ENCODE measurements at places on chromosomes 12 and 14.
A peak's percentile ranks its signal among the peaks of the same experiment; 100 is the strongest.

- DNase-seq = no peak
Measured at GRCh38 chr14:104900639-104901512, 23.8 kb upstream of the PLD4 start.

GRCh38 chr12:68998041-68998440, 65.1 kb upstream of the CPM start:
- no peak for DNase-seq

GRCh38 chr14:77144412-77145115, 3.0 kb upstream of the ZDHHC22 start:
- no peak for DNase-seq

GRCh38 chr12:31236998-31237637, 88.8 kb downstream of the SINHCAF start:
- peak; percentile 8 for DNase-seq

- DNase-seq = peak; percentile 80
Measured at GRCh38 chr12:54360717-54361456, 3.4 kb downstream of the GPR84 start.

GRCh38 chr12:51867371-51867770, 18.9 kb upstream of the FIGNL2 start:
- no peak for DNase-seq

GRCh38 chr14:29853272-29853671, 74.4 kb downstream of the PRKD1 start:
- DNase-seq = no peak

GRCh38 chr12:50248411-50248810, 34.9 kb downstream of the LIMA1 start:
- DNase-seq = no peak

- DNase-seq = peak; percentile 46
Measured at GRCh38 chr12:54082397-54082892, 28.8 kb downstream of the HOXC4 start.

- DNase-seq = no peak
Measured at GRCh38 chr14:24094841-24095270, 745 bp downstream of the PCK2 start.

GRCh38 chr12:2691006-2691344, 103.8 kb upstream of the FKBP4 start:
- peak; percentile 76 for DNase-seq

DNA sequence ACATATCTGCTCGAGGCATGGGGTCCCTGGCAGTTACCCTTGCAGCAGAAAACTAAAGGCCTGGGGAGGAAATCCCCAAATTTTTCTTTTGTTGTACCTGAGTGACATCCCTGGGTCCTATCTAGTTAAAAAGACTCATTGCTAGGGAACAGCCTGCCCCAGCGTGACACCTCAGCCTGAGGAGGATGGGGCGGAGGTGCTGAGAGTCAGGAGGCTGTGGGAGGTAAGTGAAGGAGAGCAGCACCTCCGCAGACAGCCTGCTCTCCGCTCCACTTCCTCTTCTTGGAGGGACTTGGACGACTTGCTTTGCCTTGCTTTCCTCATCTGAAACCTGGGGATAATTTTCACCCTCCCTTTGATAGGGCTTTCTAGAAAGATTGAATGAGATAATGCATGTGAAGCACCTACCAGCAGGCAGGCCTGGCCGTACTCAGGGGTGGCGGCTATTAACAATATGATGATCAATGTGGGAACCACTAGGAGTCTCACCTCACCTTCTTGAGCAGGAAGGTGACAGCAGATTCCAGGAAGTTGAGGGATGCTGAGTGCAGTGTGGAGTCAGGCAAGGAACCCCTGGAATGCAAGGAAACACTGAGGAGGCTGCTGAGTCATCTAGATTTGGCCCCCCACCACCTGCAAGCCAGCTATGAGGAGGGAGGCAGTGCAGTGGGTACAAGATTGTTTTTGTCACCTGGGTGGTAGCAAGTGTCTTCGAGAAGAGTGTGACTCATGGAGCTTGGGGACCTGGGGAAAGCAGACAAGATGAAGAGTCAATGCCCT, 23.2 kb downstream of the UBE3B start:
- no peak for DNase-seq

GRCh38 chr14:85752175-85752574, 222.2 kb downstream of the FLRT2 start:
- no peak for DNase-seq

GRCh38 chr14:64026600-64026999, 173.8 kb downstream of the SYNE2 start:
- DNase-seq = no peak

- DNase-seq = no peak
Measured at GRCh38 chr14:26765768-26766520, 168.1 kb upstream of the NOVA1 start.

DNA sequence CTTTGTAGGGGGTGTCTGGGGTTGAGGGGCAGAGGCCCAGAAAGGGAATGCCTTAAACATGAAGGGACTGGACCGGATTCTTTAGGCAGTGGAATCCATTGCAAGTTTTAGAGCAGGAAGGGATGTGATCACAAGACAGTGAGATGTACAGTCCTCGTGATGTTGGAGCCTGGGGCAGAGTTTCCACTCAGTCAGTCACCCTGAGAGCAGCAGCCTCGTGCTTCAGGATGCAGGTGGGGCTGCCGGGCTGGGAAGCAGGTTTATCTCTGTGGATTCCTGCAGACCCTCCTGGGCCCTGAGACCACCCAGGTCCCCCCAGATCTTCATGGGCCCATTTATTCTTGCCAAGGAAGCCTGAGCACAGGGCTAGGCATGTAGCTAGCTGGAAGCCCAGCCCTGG, 38.5 kb downstream of the RIN3 start:
- no peak for DNase-seq

GRCh38 chr14:101583006-101583714, 21.9 kb downstream of the DIO3 start:
- DNase-seq = no peak

GRCh38 chr14:106845286-106846087, 1319.1 kb downstream of the TMEM121 start:
- peak; percentile 64 for DNase-seq

DNA sequence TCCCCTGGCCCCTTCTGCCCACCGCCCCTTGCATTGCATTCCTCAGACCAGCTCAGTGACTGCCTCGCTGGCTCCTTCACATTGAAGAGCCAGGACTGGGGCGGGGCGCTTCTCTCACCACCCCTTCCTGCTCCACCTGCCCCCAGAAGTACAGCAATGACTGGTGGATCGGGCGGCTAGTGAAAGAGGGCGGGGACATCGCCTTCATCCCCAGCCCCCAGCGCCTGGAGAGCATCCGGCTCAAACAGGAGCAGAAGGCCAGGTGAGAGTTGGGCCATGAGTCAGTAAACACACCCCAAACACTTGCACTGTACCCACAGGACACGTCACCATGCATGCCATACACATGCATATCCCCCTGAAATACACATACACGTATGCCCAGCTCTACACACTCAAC, 5.8 kb downstream of the CACNB3 start:
- peak; percentile 73 for DNase-seq

DNA sequence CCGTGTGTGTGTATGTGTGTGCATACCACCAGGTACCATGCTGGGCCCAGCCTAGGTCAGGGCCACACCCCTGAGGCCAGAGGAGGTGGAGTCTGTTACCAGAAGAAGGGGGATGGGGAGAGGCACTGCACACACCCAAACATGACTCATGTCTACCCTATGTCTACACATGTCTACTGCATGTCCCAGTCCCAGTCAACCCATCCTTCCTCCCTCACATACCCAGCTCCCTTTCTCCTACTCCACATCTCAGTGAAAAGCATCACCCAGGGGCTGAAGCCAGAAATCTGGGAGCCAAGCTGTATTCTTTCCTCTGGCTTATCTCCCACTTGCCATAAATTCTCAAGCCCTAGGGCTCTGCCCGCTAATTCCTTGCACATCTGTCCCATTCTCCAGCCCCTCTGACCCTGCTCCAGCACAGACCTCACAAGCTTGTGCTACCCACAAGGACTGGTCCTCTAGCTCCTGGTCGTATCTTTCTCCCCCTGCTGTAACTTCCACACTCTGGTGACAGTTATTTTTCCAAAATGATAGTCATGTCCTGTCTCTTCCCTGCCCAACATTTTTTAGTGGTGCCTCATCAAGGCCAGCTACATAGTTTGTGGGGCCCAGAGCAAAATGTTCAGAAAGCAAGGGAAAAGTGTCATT, 18.0 kb upstream of the APPL2 start:
- DNase-seq = no peak

DNA sequence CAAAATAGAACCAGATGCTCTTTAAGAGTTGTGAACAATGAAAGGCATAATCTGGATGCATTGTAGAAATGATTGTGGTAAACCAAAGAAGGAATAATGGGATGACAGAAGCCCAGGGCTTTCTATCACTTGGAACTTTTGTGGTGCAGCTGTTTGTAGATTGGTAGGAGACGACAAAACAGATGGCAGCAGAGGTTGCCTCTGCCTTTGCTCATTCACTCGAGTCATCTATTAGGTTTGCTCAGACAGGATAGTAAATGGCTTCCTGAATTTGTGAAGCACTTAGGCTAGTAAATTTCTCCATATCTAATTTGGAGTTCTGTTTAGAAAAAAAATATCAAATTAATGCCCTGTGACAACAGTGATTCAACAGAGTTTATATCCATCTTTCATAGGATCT, 78.4 kb downstream of the FGD4 start:
- no peak for DNase-seq

DNA sequence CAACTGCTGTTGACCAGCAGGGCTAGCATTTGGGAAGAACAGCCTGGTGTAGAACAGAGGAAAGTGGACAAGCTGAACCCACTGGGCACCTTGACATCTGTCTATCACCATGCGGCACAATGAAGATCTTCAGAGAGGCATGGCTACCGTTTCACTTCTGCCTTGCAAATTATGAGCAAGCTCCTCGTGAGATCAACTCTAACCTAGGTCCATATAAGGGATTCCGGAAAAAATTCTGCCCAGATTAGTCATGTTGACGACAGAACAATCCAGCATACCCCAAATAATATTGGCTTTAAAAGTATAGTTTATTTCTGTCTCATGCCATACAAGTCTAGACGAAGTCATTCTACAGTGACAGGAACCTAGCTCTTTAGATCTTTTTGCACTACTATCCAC, 91.6 kb upstream of the ATF7IP start:
- DNase-seq = no peak

GRCh38 chr14:55980970-55981369, 137.2 kb upstream of the PELI2 start:
- no peak for DNase-seq
